ENCODE measurements at places on chromosomes 12 and 14.

GRCh38 chr12:132610051-132610759 is at the start of gene LRCOL1:
LRCOL1 (minus strand) TSS chr12:132610582; CDS start chr12:132606251, 4,331 bp downstream.
- DNase-seq = no peak

DNA sequence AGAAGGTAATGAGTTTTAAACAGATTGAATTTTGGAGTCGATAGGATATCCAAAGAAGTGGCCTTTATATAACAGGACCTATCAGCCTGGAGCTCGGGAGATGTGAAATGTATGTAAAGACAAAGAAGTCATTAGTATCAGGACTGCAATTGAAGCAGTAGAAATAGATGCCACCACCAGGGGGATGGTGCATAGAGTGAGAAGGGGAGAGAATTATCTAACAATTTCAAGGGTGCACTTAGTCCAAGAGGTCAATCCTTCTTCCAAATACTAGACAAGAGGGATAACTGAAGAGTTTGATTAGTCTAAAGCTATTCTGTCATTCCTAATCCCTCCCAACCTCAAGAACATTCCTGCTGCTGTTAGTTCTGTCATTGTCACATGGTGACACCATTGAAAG is 127.8 kb downstream of the CFAP54 start:
- no peak for DNase-seq

DNA sequence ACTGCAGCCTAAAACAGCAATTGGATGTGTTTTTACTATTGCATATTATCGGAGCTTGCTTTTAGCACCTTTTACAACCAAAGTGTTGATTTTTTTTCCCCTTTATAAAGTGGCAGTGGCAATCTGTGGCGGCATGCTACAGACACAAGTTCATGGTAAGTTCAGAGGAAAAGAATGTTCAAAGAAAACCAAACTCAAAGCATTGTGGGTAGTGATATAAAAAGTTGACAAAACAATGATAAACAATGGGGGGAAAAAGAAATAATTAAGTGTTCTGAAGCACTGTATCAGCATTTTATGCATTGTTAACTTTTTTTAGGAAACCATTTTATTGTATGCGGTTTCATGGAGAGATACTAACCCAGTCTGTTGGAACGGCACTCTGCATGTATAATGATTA is 492.0 kb upstream of the SOX5 start:
- no peak for DNase-seq

- DNase-seq = no peak
Measured at GRCh38 chr12:130710733-130711080, 5.4 kb downstream of the RIMBP2 start.

- no peak for DNase-seq
Measured at GRCh38 chr14:95547626-95548327, 12.9 kb downstream of the GLRX5 start.

GRCh38 chr12:124036657-124037109 is 63.7 kb downstream of the ZNF664 start:
- DNase-seq = no peak

GRCh38 chr12:46365951-46366379 is 6.6 kb downstream of the SLC38A2 start:
- no peak for DNase-seq

- no peak for DNase-seq
Measured at GRCh38 chr12:119692997-119693396, 25.1 kb downstream of the PRKAB1 start.

- no peak for DNase-seq
Measured at GRCh38 chr12:108046650-108047049, 82.4 kb upstream of the WSCD2 start.

DNA sequence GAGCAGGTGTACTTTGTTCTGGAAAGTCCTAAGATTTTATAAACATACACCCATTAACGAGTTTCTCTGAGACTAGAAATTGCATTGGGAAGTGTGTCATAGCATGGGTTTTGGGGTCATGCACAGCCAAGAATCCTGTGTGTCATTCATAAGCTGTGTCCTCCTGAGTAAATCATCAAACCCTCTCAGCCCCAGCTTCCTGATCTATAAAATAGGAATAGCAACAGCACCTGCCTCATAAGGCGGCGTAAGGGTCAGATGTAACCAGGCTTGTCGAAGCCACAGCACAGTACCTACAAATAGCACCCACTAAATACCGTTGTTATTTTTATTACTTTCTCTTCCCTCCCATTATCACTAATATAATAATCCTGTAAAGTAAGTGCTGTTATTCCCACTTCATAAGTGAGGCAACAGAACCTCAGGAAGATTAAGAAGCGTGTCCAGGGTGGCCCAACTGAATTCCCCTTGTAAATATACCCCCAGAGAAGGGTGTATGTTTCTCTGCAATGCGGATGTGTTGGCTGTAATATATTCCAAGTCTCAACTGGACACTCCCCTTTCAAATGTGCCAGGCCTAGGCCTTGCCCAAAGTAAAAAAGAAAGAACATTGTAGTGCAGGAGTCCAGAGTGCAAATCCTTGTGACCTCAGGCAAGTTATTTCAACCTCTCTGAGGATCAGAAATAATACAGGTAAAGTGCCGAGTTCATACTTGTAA is 188.3 kb upstream of the BCL2L14 start:
- no peak for DNase-seq

- no peak for DNase-seq
Measured at GRCh38 chr12:51865757-51866270, 17.3 kb upstream of the FIGNL2 start.

GRCh38 chr12:102300824-102301461 is 103.3 kb upstream of the PMCH start:
- no peak for DNase-seq

- no peak for DNase-seq
Measured at GRCh38 chr12:50188875-50189575, 21.9 kb upstream of the CERS5 start.

DNA sequence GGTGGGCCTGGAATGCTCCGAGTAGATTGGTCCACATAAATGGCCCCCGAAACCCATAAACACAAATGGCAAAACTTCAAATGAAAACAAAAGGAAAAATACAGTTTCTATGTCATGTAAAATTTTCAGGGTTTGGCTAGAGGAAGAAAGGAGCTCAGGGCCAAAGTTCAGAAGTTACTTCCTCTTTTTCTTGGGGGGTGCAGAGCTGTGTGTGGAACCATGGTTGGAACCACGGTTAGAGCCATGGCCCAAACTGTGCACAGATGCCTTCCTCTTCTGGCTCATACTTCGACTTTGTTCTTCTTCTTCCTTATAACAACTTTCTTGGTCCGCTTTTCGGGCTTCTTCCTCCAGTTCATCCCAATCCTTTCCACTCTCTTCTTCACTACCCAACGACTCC is 51.7 kb downstream of the MGST1 start:
- no peak for DNase-seq

- DNase-seq = no peak
Measured at GRCh38 chr14:105171004-105171673, 2.6 kb upstream of the JAG2 start.

DNA sequence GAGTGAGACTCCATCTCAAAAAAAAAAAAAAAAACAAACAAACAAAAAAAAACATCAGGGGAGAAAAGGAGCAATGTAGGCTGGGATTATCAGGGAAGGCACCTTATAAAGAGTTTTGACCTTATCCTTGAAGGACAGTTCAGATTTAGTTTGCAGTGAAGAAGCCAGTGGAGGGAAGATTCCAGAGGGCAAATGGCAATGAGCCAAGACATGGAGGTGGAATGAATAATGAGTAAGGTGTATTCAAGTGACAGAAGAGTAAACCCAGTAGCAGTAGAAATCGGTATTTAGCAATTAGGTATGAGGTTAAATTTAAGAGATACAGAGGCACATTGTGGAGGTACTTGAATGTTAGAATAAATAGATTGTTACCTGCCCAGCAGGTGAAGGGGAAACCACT is 2.2 kb upstream of the DUSP16 start:
- no peak for DNase-seq

GRCh38 chr12:57459750-57460467 is at the start of gene GLI1:
GLI1 (plus strand) TSS chr12:57459785; CDS start chr12:57463692, 3,907 bp downstream.
- no peak for DNase-seq

- DNase-seq = no peak
Measured at GRCh38 chr14:58587271-58587670, 50.5 kb upstream of the DACT1 start.

- DNase-seq = no peak
Measured at GRCh38 chr14:99958380-99958779, 106.8 kb upstream of the EVL start.

DNA sequence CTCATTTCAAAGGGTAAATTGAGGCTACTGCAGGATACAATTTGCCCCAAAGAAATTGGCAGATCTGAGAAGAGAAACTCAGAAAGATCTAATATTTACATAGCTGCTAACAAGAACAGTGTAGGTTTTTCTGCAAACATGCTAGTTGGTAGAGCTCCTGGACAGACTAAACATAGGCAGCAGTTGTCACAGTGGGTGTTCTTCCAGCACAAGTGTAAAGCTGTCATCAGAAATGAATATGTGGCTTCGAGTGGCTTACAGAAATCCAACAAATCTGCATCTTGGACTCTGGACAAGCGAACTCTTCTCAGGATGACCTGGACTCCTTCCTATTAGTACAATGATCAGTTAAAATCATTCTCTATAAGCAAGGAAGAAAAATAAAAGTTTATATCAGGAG is 5.9 kb downstream of the CBX5 start:
- no peak for DNase-seq

DNA sequence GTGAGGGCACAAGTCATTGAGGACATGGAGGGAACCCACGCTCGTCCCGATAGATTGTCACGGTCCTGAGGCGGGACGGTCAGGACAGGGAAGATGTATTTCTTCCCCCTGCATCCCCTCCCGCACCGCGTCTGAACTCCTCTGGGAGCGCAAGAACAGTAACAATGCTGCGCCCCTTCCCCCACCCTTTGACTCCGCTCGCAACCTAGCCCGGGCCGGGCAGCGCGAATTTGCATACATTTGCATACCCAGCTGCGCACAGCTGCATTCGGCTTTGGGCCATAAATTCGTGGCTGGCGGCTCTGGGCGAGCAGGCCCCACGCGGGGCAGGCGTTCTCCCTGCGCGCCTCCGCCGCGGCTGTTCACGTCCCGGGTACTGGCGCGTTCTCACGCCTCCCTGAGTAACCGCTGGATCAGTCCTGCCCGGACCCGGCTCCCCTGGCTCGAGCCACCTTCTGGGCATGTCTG is 29.0 kb upstream of the SMUG1 start:
- DNase-seq = no peak

- no peak for DNase-seq
Measured at GRCh38 chr12:45034861-45035265, 16.0 kb downstream of the DBX2 start.

DNA sequence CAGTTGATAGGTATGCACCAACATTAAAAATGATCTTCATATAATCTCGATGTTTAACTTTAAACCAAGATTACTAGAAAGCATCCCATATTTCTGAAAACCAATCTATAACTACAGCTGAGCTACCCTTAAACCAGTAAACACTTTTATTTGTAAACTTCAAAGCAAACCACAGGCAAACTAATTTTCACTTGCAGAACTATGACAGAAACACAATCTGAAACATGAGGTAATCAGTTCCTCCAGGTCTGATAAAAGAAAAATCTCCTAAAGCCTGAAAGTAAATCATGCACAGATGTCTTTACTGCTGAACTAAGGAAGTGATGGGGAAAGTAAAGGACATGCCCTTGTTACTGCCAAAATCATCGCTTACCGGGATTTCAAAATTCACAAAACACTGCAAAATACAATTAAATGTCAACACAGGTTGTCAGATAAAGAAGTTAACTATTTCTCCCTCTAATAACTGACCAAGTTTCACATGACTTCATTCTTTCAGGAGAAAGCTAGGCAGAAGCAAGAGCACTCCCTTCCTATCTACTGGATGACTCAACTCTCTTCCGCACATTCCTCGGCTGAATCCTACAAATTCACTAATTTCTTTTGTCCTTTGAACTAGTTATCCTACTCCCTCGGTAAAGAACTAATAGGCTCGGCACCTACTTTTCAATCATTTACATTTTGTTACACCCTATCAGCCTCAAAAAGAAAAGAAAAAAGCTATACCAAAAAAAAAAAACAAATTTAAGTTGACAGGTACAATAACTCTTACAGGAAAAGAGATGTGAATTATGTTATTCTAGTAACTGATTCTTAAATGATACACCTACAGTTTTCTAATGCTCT is 1.4 kb downstream of the EEA1 start:
- no peak for DNase-seq

DNA sequence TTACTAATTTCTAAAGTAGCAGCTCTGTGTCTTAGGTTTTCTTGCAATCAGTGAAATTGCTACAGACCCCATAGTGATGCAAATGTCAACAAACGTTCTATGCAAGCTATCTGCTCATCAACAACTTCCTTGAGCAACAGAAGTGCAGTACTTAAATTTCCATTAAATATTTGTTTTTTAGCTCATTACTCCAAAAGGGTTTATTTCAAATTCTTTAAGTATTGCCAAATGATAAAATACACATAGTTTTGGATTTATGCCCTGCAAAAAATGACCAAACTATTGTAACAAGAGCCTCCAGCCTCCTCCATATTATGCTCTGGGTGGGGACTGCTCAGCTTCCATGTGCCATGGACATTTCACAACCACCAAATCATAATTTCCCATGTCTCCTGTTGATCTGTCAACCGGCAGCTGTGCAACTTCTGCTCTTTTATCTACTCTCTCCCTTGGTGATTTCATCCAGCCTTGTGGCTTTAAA is 4.4 kb downstream of the BDKRB1 start:
- no peak for DNase-seq

GRCh38 chr14:68074765-68075381 is 255.3 kb downstream of the RAD51B start:
- DNase-seq = no peak

GRCh38 chr14:100271247-100271939 is 32.4 kb downstream of the YY1 start:
- DNase-seq = no peak

- no peak for DNase-seq
Measured at GRCh38 chr14:95395098-95395737, 75.5 kb upstream of the CLMN start.

DNA sequence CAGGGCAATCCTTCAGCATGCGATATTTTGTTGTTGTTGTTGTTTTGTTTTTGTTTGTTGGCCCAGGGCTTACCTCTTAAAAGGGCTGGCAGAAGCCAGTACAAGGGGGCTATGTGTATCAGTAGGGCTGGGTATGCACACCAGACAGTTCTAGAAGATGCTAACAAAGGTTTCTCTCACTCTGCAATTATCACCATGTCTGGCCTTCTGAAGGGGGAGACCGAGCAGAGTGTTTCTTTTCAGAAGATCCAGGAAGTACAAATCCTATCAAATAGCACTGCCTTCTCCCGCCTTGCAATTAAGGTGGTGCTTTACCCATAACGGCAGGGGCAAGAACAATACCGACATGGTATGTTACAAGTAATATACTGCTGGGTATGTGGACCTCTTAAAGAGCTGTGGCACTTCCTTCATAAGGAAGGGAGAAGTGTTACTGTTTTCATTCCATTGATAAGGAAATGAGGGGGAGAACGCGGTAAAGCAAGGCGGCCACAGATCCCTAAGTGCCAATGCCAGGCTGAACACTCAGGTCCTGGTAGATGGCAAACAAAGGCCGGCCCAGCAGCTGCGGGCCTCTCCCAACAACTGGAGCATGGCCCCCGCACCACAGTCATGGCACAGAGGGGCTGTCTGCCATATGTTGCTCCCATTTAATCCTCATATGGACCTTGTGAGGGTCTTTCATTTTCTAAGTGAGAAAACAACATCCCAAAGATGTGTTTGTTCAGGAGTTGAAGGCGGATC is 19.2 kb upstream of the CACNA2D4 start:
- DNase-seq = no peak

- DNase-seq = no peak
Measured at GRCh38 chr12:99658671-99659349, 11.3 kb downstream of the GARIN6 start.

Data from activated CD8-positive, alpha-beta memory T cell treated with anti-CD3 and anti-CD28 coated beads for 4 hours (primary cell).